Suppressor macrophage (primary cell): ENCODE measurements at places on chromosomes 4 and X.

DNA sequence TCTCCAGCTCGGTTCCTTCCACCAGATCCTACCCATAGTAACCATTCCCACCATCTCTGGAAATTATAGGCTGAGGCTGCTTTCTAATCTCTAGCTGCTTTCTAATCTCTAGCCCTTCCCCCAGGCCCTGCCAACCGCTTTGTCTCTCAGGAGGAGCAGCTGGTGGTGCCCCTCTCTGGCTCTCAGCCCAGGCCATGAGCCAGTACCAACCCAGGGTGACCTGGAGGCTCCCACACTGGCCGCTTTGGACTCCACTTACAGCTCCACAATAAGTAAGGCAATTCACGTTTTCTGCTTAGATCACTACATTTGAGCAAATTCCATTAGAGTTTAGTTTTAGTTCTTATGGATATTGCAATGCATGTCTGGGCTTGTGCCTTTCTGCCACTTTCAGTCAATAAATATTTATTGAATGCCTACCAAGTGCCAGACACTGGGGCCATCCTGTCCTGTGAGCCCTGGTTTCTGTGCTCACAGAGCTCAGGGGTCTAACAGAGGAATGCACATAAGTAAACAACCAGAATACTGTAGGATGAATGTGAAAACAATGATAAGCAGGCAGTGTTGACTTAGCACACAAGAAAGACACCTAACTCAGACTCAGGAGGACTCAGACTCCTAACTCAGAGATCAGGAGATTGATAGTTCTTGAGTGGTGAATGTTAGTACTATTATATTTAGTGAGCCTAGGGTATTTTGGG, 38.9 kb downstream of the SMC1A start:
- DNase-seq = no peak

DNA sequence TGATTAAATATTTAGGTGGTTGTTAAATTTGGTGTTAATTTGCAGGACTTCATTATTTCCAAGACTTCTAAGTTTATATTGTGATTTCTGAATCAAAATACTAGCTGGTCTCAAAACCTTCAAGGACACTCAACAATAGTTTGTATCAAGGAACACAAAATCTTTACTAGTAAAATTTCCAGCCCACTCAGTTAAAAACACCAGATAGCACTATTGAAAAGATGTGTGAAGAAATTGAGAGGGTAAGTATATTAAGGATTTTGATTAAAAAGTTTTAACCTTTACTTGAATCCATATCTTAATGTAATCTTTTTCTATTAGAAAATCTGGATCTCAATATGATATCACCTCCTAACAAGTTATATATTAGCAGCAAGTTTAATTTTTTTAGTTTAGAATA, 89.3 kb upstream of the UGT8 start:
- DNase-seq = no peak

- no peak for DNase-seq
These were observed 2.4 kb downstream of the KLHL2 start for GRCh38 chr4:165209796-165210195.

GRCh38 chr4:148056879-148057278, 325.0 kb downstream of the ARHGAP10 start:
- DNase-seq = peak; percentile 97

- DNase-seq = no peak
These were observed 624.9 kb upstream of the HS3ST1 start for GRCh38 chr4:12053556-12053955.

GRCh38 chr4:123856689-123857545, 460.3 kb downstream of the SPRY1 start:
- DNase-seq = peak; percentile 50

- no peak for DNase-seq
These were observed 594.2 kb downstream of the STPG2 start for GRCh38 chr4:97548943-97549583.

GRCh38 chr4:175813821-175814220, 1.8 kb upstream of the GPM6A start:
- no peak for DNase-seq

DNA sequence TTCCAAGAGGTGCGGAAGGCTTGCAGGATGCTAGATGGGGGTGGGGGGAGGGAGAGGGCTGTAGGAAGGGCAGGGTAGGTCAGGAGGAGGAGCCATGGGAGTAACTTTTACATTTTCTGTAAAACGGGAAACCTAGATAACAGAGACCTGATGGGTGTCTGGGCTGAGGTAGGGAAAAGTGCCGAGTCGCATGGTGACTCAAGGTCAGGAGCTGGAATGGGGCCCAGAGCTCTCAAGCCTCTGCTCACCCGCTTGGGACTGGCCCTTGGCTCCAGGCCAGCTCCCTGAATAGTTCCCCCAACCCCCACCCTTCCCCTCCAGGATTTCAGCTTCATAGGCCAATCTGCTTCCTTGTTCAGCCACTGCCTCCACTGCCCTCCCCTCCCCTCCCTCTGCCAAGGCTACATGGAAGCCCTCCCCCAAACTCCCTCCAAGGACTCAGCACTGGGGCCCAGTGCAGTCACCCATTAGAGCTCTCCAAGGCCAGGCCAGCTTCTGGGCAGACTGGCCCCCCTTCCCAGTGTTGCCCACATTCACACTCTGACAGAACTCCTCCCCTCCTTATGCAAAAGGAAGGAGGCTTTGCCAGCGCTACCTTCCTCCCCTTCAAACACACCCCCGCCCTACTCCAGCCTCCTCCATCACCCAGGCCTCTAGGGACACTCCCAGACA, 43.6 kb downstream of the TSC22D3 start:
- peak; percentile 93 for DNase-seq

- no peak for DNase-seq
These were observed 209.5 kb downstream of the ARHGAP10 start for GRCh38 chr4:147941373-147941772.

- DNase-seq = no peak
These were observed 429.1 kb upstream of the INTU start for GRCh38 chr4:127203562-127204200.

DNA sequence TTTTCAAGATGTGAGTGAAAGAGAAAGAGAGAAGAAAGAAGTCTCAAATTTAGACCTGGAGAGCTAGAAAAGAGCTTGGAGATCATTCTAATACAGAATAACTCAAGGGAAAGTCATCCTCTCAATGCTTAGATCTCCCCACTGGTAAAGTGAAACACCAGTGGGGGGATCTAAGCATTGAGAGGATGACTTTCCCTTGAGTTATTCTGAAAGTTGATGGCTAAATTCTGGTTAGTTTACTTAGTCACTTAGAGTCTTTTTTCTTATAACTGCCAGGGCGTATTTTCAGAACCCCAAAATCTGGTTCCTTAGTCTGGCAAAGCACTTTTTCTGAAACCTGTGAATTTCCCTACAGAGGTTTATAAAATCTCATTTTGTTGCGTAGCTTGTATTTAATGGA, 198.6 kb downstream of the ARHGAP24 start:
- no peak for DNase-seq

DNA sequence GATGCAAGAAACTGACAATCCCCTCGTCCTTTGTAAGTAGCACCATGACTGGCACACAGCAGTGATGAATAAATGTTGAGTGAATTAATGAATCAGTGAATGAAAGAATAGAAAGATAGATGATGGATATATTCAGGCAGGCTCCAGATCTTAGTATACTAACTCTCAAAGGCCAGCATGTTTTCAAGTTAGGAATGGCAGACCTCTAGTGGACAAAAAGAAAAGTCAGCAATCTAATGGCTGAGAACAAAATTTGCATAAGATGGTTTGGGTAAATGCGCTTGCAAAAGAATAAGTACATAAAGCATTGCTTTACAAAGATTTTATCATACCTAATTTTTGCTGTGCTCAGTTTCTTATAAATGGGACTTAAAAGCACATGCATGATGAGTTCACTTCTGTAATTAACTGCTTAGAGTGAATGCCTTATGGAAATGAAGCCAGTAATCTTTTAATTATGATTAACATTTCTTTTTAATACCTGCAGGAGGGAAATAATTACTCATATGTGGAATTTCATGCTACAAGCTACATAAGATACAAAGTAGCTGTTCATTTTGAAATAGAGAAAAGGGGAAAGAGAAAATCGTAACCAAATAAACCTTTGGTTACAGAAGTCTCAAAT, 126.9 kb upstream of the GPRIN3 start:
- peak; percentile 36 for DNase-seq

GRCh38 chr4:26879805-26880204, 19.2 kb downstream of the STIM2 start:
- no peak for DNase-seq

GRCh38 chr4:75973766-75974165, 17.0 kb downstream of the SDAD1 start:
- no peak for DNase-seq

DNA sequence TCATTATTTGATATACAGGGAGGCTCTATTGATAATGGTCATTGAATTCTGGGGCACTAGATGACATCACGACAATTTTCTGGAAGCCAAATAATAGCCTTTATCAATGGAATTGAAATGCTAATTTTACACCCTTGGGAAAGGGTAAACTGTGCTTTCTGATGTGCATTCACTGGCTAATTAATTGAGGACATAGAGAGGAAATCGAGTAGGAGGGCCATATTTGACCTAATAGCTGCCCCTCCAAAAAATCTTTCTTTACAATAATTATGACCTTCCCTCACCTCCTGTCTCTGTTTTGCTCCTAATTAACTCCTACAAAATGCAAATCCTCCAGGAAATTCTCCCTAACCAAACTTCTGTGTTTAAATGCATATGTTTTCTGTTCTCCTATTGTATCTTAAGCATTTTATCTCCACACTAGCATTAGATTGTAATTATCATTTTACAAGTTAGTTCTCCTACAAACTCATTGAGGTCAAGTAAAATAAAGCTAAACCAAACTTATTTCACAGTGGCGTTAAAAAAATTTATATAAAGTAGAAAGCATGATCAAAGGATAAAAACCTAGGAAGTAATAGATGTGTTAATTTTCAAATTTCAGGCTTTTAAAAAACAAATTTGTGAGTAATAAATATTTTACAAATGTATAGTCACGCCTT, 1414.0 kb upstream of the AGA start:
- DNase-seq = no peak

DNA sequence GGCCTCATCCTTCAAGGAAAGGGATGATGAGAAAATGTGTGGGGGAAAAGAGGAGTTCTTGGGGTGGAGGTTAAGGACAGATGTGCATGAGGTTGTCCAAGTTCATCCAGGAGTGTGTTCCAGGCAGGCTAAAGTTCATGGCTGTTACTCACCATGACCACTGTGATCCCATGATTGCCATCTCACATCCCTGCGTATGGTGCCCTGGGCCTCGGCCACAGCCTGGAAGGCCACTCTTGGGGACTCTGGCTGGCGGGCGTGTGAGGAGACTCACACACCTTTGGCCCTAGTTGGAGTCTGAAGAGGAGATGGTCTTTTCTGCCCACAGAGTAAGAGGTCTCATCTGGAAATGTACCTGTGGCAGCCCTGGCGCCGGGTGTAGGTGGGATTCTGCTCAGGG, 7.4 kb upstream of the LOC101059915 start:
- no peak for DNase-seq

DNA sequence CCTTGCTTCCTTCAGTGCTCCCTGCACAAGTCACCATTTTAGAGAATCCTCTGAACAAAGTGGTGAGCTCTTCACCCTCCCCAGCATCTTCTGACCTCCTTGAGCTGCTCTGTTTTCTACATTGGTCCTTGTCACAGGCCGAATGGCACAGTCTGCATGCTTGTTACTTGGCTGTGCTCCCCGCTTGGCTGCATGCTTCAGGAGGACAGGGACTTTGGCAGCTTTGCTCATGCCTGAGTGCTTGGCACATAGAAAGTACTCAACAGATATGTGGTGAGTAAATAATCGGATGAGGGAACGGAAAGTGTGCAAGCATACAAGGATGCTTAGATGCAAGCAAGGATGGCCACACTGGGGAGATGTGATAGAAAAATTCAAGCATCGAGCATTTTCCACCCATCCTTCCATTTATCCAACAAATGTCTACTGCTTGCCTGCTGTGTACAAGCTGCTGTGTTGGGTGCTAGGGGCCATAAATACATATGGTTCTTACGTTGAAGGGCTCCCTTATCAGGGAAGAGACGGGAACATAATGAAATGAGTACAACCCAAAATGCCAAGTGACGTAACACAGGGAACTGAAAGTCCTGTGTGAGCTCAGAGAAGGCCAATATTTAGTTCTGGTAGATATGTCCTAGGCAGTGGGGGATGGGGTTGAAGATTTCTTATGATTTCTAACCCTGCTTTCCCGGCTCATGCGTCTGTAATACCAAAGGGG, 31.2 kb downstream of the SLC2A9 start:
- peak; percentile 41 for DNase-seq

GRCh38 chr4:75490155-75490554, 24.0 kb downstream of the RCHY1 start:
- DNase-seq = no peak

DNA sequence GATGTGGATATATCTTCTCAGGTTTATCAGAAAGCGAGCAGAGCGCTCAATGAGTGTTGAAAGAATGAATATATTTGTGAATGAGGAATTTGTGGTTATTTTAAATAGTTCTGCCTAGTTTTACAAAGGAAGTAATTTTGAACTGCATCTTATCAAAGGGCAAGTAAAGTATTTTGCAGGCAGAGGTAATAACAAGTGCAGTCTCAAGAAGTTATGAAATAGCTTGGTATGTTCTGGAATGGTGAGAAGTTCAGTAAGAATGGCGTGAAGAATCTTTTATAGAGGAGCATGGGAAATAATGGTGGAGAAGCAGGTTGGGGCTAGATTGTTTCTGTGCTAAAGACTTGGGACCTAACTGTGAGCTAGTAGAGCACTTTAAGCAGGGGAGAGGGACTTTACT, 10.9 kb downstream of the TMA16 start:
- DNase-seq = no peak

- peak; percentile 49 for DNase-seq
These were observed 228.0 kb downstream of the PALLD start for GRCh38 chr4:168724686-168725411.

GRCh38 chrX:70774223-70774622, 134.3 kb downstream of the TEX11 start:
- peak; percentile 12 for DNase-seq

- DNase-seq = no peak
These were observed at the start of gene PNMA3 for GRCh38 chrX:153055871-153056749. Gene PNMA3 (plus strand): TSS chrX:153056470. CDS start chrX:153057056, 586 bp downstream.

DNA sequence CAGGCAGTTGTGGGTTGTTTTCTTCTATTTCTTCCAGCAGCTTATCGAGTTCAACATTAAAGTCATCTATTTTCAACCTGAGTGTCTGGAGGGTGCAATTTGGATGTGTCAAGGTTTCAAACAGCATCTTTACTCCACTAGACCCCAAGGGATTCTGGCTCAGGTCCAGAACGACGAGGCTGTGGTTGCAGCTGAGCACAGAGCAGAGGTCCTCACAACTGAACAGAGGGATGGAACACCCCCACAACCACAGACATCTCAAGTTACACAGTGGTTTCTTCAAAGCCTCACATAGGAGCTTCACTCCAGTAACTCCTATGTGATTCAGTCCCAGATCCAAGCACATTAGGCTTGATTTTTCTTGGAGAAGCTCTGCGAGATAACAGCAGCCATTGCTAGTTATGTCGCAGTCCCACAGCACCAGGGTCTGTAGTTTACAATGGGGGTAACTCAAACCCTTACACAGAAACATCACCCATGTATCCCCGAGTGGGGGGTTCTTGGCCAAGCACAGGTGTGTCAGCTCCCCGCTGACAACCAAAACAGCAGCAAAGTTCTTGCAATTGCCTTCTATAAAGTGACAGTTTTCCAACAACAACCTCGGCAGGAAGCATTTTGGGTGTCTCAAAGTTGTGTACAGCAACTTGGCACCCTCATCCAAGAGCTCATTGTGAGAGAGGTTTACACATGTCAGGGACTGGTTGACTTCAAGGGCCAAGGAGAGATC, 2.8 kb downstream of the NLRP2B start:
- no peak for DNase-seq
